CD4-positive, alpha-beta T cell treated with Interleukin-21 for 1 hour (primary cell): ENCODE measurements at places on chromosomes 1 and 21.

- DNase-seq = no peak
These were observed 1176.1 kb upstream of the ADGRL2 start for GRCh38 chr1:80624682-80625081.

- DNase-seq = no peak
These were observed 17.1 kb downstream of the TEX35 start for GRCh38 chr1:178530037-178530402.

DNA sequence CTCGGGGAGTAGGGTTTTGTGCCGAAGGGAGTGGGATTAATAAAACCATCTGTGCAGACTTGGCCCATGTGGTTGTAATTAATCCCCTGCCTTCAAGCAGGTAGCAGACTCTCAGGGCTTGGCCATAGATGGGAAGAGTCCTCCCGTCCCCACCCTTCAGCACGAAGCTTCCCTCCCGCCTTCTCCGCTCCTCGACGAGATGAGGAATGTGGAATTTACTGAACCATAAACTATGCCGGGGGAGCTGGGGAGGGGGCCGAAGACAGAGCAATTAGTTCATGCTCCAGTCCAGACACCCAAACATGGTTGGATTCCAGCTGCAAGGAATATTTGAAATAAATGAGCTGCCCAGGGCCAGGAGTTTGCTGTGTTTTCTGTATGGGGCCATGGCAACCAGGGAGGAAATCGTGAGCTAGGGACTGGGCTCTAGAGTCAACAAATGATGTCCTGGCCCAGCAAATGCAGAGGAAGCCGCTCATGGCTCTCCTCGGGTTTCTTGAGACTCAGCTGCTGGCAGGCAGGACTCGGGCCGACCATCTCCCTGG, 78.8 kb downstream of the SPSB1 start:
- DNase-seq = no peak

GRCh38 chr1:37764414-37764825, 500 bp downstream of the EPHA10 start:
- DNase-seq = peak; percentile 18

- DNase-seq = no peak
These were observed 194.4 kb downstream of the EIF4G3 start for GRCh38 chr1:20982316-20982715.

- no peak for DNase-seq
These were observed 45.3 kb downstream of the SLC66A1 start for GRCh38 chr1:19357299-19357986.

DNA sequence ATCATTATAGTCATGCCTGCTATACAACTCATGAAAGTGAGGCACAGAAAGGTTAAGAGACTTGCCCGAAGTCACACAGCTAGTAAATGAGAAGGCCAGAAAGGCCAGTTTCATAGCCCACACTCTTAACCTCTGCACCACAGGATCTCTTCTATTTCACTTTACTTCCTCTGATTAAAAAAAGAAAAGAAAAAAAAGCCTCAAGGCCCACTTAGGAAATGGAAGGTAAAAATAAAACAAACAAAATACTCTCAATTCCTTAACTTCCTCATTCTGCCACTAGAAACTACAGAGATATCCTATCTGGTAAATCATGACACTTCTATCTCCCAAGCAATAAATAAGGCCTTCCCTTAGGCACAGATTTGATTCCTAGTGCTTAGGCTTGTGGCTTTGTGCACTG, 7.6 kb upstream of the ENAH start:
- no peak for DNase-seq

GRCh38 chr1:9722378-9722749, 70.8 kb downstream of the PIK3CD start:
- DNase-seq = no peak

- no peak for DNase-seq
These were observed 455.2 kb downstream of the LTN1 start for GRCh38 chr21:28537371-28538079.

- no peak for DNase-seq
These were observed 25.0 kb upstream of the TSPAN2 start for GRCh38 chr1:115114308-115114707.

DNA sequence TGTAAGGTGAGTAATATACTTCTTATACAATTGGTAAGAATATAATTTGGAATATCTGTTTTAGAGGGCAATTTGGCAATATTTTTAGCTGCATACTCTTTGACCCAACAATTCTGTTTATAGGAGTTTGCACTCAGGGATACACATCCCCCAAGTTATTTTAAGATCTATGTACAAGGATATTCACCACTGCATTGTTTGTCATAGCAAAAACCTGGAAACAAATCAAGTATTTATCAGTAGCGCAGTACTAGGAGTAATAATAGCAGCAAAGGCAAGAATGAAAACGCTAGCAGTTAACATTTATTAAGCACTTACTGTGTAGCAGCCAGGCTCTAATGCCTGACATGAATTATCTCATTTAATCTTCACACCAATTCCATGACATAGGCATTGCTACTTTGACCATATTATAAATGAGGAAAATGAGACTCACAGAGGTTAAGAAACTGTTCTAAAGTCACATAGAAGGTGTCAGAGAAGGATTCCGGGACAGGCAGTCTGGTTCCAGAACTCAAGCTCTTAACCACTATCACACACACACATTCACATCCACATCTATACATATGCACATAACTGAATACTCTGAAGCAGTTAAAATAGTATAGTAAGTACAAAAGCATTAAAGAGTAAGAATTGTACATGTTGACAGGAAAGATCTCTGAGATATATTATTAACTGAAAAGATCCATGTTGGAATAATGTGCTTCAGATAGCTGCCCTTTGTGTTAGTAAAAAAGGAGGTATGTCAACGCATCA, 30.6 kb downstream of the PHC2 start:
- no peak for DNase-seq

- no peak for DNase-seq
These were observed 84.3 kb upstream of the SPATA6 start for GRCh38 chr1:48556186-48556850.

DNA sequence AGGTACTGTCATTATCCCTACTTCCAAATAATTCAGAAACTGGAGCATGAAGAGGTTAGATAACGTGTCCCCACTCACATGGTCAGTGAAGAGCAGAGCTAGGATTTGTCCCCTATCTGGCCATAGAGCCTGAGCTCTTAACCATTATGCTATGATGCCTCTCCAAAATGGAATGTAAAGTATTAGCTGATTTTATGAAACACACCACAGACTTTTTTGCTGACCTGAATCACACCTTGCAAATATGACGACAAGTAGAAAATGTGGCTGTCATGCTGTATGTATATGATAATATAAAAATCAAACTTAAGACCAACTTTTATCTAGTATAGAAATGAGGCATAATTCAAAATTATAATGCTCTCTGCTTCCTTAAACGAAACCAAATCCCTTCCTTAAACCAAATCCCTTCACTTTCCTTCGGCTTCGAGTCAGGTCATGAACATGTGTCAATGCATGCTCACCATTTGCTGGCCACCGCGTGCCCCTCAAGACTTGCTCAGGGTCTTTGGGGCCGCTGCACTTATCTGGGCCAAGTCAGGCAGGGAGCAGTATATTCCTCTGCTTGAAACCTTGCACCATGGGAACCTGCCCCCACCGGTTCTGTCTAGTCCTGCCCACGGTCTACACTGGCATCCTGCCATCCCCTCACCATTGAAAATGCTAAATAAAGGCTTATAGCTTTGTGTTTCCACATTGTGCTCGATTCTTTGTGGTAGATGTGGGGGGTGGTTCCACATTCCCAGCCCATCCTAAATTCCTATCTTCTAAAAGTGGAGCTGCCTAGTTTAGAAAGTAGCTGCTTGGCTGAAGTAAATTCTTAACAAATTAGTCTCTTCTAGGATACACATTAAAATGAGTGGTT, 1.6 kb upstream of the TMCC2 start:
- DNase-seq = no peak

GRCh38 chr1:154406886-154407197, 1.7 kb downstream of the IL6R start:
- DNase-seq = no peak

GRCh38 chr1:186864296-186864695, 35.5 kb downstream of the PLA2G4A start:
- no peak for DNase-seq

DNA sequence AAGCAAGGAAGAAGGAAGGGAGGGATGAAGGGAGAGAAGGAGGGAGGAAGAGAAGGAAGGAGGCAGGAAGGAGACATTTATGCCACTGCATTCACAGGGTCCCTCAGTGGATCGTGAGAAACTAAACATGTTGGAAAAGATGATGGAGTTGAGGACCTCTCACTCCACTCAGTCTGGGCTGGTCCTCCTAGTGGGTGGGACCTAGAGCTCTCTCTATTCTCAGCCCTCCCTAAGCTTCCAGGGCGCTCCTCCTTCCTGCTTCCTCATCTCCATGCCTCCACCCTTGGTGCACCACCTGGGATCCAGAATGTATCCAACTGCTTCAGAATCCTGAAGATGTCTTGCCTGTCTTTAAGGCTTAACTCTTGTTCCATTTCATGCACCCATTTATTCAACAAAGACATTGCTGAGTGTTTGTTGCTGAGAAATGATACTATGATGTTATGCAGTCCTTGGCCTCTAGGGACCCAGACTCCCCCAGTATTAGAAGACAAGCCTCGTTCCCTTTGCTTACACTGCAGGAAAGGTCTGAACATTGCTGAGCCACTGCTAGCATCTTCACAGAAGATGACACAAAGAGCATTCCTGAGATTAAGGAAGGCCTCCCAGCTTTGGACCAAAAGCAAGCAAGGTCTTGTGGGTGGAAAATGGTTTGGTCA, 88.5 kb downstream of the BEND5 start:
- DNase-seq = no peak

- no peak for DNase-seq
These were observed 23.7 kb upstream of the LYPLAL1 start for GRCh38 chr1:219149953-219150352.

DNA sequence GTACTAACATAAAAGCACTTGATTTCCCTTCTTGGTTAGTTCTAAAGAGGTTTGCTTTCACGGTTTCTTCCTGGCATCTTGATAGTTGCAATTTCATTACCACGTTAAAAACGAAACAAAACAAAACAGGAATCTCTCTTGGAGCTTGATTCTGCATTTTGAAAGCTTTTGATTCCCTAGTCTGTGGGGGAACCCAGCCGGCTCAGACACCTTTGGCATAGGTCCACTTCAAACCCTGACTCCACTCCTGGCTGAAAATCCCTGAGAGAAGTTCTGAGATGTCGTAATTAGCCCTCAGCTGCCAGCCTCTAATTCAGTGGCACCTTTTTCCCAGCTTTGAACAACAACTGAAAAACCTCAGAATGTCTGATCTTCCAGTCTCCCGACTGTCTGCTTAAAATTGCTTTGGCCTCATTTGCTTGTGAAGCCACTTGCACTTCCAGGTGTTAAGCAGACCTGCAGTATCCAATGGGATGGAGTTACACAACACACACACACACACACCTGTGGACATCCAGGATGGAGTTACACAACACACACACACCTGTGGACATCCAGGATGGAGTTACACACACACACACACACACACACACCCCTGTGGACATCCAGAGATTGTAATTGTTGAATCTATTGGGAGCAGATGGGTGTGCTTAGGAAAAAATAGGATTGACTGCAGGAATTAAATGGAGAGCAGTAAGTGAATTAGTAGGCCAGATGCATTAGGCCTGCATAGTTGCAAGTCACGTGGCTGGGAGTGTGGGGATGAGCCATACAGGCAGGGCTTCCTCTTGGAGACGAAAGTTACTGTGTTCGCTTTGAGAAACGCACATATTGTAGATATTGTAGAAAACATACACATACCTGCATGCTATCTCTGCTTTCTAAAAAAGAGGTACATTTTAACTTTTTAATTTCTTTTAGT, 285.6 kb upstream of the FMN2 start:
- DNase-seq = no peak

- DNase-seq = no peak
These were observed 12.4 kb downstream of the SLC30A1 start for GRCh38 chr1:211566431-211567025.

DNA sequence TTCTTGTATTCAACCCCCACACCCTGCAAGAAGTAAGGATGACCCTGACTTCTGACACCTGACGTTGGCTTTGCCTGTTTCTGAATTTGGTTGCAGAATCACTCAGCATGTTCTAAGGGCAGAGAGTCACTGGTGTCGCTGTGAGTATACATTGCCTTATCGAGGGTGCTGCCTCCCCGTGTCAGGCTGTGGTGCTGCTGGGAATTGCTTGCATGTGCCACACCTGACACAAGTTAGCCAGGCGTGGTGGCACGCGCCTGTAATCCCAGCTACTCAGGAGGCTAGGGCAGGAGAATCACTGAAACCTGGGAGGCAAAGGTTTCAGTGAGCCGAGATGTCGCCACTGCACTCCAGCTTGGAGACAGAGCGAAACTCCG, 45.9 kb downstream of the WDR4 start:
- peak; percentile 56 for DNase-seq

DNA sequence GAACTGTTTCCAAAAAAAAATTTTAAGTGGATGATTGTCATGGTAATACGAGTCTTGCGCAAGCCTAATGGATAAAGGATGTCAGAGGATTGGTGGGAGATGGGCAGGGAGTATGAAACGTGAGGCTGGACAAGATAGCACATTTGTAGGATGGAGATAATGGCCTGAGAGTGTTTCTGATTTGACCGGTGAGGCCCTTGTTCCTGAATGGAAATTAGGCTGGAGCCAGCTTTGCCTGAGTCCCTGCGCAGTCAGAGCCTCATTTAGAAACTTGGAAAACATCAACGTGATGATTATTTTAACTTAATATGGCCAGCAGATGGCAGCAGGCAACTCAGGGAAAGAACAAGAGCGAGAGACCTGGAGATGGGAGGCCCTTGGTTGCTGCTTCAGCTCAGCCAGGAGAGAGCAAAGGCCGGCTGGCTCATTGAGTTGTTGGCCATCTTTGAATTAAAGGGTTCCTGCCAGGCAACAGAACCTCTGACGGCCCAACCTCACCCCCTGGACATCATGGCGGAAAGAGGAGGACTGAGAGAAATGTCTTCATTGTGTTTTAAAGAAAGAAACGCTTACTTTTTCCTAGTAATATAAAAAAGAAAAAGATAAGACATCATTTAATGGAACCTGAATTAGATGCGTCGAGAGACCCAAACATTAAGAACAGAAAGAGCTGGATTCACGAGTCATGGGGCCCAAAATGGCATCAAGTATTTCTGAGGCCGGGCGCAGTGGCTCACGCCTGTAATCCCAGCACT, 80.3 kb downstream of the SELENOF start:
- DNase-seq = peak; percentile 65

GRCh38 chr1:36419140-36419539, 21.4 kb upstream of the LSM10 start:
- no peak for DNase-seq

DNA sequence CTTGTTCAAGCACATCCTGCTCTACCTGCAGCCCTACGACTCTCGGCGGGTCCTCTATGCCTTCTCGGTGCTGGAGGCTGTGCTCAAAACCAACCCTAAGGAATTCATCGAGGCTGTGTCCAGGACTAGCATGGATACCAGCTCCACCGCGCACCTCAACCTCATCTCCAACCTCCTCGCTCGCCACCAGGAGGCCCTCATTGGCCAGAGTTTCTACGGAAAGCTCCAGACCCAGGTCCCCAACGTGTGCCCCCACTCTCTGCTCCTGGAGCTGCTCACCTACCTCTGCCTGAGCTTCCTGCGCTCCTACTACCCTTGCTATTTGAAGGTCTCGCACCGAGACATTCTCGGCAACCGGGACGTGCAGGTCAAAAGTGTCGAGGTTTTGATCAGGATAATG, 74.3 kb upstream of the MORC3 start:
- DNase-seq = no peak

GRCh38 chr1:115134231-115134630, 44.9 kb upstream of the TSPAN2 start:
- DNase-seq = no peak

GRCh38 chr1:68132426-68133130, 82.2 kb upstream of the DIRAS3 start:
- DNase-seq = no peak

- DNase-seq = no peak
These were observed 55.5 kb upstream of the RBM15 start for GRCh38 chr1:110283677-110284076.
